ENCODE measurements at places on chromosomes 16 and 17. TPM values are rescaled to one million over a fixed set of nuclear protein-coding genes. Genes with fewer than 3 reads are reported as not detected.

The NME1 gene
- total RNA-seq = 42.8 TPM

The TRIM37 gene
- 10.3 TPM for total RNA-seq

The RUNDC3A gene
- 18.0 TPM for total RNA-seq

The CRYM gene
- total RNA-seq = 2.7 TPM

The ACTG1 gene
- total RNA-seq = 3,349 TPM

The TAOK2 gene
- 47.9 TPM for total RNA-seq

The PIPOX gene
- total RNA-seq = 0.80 TPM

The KRTAP9-2 gene
- 183 TPM for total RNA-seq

The LPO gene
- 0.06 TPM for total RNA-seq

The KRT16 gene
- 83.5 TPM for total RNA-seq

The ST6GALNAC2 gene
- 78.0 TPM for total RNA-seq

The MT4 gene
- 46.1 TPM for total RNA-seq

The NUP85 gene
- 32.1 TPM for total RNA-seq

The SPIRE2 gene
- total RNA-seq = 5.9 TPM

The NT5C3B gene
- 26.6 TPM for total RNA-seq

The KRT28 gene
- total RNA-seq = not detected

The CCL1 gene
- not detected for total RNA-seq

The PRSS8 gene
- 223 TPM for total RNA-seq

The COL1A1 gene
- 15.0 TPM for total RNA-seq

The CNTNAP4 gene
- not detected for total RNA-seq

The SLC5A10 gene
- 1.4 TPM for total RNA-seq

The TIMM22 gene
- total RNA-seq = 13.7 TPM

The OTOA gene
- not detected for total RNA-seq

The HSBP1 gene
- 22.5 TPM for total RNA-seq

The EVI2B gene
- total RNA-seq = 2.0 TPM

The AARSD1 gene
- total RNA-seq = 21.7 TPM

The C17orf50 gene
- total RNA-seq = not detected

The KRT31 gene
- total RNA-seq = 197 TPM

The SLFN14 gene
- total RNA-seq = not detected

The ABCA8 gene
- total RNA-seq = 6.1 TPM

The PRSS22 gene
- 3.5 TPM for total RNA-seq

The ITGAD gene
- total RNA-seq = not detected

All from lower leg skin (tissue), 4 donors.